NCI-H1694 (cell line): ENCODE measurements at places on chromosomes 4 and X.

DNA sequence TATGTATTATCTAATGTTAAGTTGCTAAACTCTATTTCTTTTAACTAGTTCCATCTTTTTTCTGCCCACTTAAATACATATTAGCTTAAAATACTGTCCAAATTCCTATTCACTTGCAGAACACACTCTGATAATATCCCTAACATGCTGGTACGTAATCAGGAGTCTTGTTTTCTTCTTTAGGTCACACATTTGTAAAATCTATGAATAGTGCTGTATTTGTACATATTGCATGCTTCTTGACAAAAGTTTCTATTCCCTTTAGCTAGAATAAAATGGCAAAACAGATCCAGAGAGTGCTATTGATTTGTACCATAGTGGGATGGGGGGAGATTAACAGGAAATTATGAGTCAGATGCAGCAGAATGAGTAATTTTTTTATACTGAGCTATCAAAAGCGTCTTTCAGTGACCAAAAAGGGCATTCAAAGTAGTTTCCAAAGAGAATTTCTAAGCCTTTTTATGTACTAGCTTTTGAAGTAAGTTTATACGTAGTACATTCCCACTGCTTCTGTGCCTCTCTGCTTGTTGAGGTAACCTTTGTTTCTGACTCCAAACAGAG, 126.5 kb downstream of the PTPN13 start:
- DNase-seq: no peak

DNA sequence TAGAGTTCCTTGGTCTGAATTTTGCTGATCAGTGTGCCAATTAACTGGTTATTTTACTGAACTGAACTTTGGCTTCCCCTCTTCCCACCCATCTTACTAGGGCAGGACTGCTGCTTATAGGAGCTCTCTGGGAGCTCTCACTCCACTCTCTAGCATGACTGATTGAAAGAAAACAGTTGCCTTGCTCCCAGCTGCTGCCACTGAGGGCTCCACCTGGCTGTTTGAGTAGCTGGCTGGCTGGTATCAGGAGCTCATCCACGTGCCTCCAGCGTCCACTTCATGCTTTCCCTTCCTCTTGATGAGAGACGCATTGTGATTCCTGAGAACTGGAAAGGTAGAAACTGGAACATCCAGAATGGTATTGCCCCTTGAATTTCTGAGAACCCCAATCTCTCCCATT, 73.0 kb upstream of the KLHL13 start:
- DNase-seq: no peak

DNA sequence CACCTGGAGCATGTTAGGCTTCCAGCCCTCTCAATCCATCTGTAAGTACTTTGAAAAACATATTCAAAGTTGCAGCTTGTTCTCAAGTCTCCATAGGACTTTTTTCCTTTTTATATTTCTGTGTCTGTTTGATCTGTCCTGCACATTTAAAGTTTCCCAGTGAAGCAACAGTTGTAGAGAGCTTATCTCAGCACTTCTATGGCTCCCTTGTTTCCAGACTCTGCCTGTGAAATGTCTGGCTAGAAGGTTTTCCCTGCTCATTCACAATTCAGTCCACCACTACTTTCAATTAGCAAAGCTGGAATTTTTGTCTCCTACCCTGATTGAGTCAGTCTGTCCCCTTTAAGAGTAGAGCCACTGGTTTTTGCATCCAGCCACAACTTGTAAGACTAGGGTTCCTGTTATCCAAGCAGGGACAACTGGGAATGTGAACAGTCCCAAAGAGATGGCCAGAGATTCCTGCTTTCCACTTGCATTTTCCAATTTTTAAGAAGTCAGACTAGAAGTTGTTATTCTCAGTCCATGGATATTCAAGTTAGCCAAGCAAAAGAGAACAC, 116.1 kb downstream of the GASK1B start:
- DNase-seq: no peak

DNA sequence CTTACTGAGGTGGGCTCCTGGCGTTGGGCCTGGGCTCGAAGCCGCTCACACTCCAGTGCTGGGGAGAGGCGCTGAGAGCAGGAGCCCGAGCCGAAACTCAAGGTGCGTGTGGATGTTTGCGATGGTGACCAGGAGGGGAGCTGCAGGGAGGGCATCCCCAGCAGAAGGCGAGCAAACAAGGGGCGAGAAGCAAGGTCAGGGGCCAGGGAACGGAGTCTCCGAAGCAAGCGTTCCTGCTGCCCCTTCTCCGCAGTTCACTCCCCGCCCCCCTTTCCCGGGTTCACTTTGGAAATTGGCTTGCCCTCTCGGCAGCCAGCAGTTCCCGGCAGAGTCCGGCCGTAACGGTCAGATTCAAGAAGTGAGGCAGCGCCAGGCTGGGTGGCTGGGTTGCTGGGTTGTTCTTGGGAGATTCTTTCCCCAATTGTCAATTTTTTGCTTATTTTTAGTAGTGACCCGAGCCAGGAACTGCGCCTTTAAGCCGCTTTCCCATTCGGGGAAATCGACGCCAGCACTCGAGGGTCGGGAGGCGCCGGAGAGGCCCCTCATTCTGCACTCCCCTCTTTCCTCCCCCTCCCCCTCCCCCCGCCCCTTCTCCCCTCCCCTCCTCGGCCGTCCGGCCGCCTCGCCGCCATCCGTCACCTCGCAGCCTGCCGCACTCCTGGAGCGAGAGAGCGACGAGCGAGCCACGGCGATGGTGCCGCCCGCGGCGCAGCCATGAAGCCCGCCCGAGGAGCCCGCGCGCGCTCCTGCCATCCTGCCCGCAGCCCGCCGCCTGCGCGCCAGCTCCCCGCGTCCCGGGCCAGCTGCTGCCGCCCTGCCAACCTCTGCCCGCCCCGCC, at the start of gene FRMPD3:
FRMPD3 (plus strand) TSS at position 655 of the 838 bp plus-strand sequence. CDS start 76,937 bp downstream, outside the sequence.
- DNase-seq: peak; percentile 70

DNA sequence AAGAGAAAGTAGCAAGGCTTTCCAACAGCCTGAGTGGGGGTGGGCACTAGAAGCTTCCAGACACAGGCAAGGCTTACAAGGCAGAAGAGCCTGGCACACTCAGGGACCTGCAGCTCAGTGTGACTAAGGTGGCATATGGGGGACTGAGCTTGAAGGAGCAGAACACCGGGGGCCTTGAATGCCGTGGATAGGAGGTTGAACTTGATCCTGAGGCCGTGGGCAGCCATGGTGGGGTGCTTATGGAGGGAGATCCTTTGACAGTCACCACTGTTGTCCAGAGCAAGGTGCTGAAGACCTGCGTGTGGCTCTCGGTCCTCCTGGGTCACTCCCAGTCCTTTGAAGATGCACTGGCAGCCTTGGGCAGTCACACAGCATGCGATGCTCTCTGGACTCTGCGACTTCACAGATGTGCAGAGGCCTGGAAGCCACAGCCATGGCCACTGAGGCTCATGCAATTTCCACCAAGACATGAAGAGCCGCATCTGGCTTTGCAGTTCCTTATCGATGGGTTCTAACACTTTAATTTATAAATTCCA, 18.3 kb downstream of the C4orf50 start:
- DNase-seq: no peak

DNA sequence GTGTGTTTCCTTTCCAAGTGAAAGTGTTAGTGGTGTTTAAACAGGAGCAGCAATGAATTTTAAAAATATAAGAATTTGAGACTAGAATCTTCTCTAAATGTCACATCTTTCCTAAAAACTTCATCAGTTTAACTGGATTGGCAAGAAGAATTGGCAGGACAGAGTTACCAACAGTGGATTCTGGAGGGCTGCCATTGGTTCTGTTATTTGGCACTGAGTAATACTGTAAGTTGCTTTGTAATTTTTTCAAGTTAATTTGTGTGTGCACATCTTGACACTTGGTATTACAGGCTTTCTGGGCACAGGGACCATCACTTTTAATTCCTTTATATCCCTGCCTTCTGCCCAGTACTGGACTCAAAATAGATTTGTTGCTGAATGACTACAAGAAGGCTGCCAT, 4.5 kb upstream of the GPRIN3 start:
- no peak for DNase-seq

GRCh38 chr4:137514406-137515111, 17.7 kb downstream of the PCDH18 start:
- DNase-seq: no peak

DNA sequence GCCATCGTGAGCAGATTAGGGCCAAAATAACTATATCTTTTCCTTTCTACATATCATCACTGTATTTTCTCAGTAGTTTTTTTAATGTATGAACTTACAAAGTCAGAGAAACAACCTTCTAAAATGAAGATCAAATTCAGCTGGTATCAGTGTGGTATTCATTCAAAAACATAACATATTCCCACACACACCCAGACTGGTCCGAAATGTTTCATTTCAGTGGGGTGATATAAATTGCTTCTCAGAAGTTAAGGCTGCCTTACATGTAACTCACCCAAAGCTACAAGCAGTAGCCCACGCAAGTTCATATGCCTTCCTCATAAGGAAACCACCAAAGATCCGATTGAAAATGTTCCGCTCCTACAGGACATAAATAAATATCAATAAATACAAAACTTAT, 37.8 kb downstream of the ACOT9 start:
- no peak for DNase-seq

DNA sequence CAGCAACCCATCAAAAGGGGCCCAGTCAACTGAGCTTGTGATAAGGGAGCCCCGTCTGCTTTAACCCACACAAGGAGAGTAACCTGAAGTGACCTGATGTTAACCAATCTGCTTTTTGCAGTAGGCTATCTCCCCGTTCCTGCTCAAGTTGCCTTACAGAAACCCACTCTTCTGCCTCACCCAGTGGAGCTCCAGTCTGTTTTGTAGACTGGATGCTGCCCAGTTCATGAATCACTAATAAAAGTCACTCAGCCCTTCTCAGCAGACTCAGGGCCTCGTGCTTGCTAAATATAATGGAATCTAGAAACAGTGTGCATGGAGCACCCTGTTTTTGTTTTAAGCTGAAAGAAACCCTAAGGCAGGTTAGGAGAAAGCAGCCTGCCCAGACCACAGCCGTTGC, 312.3 kb downstream of the FBXW7 start:
- no peak for DNase-seq

DNA sequence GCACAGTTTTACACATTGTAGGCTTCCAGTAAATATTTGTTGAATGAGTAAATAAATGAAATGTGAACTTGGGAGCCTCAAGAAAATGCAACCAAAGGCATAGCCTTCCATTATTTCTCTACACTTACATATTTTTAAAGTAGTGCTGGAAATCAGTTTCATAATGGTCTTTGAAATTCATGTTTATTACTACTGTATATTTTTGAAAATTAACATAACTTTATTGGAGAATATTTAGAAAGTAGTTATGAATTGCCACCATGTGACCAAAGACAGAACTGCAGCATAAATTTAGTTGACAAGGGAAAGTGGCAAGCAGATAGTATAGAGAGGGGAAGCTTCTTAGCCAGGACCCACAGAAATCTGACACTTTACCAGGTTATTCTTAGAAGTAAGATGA, 6.4 kb downstream of the TCEAL8 start:
- DNase-seq: peak; percentile 4

DNA sequence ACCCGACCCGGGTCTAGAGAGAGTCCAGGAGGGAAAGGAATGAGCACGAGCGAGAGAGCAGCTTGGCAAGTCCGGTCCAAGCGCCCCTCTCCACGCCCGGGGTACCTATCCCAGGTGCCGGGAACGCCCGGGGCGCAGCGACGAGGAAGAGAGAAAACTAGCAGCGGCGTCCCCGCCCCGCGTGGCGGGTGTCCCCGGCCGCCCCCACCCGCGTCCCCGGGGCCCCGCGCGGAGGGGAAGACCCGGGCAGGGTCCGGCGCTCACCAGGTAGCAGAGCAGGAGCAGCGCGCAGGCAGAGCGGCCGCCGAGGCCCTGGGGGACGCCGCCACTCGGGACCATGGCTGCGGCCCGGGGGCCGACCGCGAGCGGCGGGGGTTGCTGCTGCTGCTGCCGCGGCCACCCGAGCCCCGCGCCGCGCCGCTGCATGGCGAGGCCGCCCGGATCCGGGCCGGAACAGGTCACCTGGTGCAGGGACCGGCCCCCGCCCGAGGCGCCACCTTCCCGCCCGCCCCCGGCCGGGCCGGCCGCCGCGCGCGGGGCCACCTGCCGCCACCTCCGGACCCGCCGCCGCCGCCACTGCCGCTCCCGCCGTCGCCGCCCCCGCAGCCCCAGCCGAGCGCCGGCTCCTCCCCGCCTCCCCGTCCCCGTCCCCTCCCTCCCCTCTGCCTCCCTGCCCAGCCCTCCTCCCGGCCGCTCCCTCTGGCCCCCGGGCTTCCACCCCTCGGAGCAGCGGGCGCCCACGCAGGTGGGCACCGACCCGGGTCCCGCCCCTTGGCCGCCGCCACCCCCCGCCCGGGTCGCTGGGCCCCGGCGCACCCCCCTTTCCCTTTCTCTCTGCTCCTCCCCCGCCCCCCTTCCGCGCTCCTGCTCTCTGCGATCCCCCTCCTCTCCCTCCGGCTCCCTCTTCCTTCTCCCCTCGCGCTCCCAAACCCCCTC, at the start of gene SEL1L3:
SEL1L3 (minus strand) TSS at position 578 of the 936 bp plus-strand sequence; CDS start at position 426, 152 bp downstream.
- no peak for DNase-seq

GRCh38 chr4:184613405-184613804, 35.8 kb downstream of the CASP3 start:
- DNase-seq: no peak

GRCh38 chr4:182286931-182287330, 43.7 kb downstream of the TENM3 start:
- DNase-seq: no peak

- DNase-seq: no peak
Observed at GRCh38 chr4:79980448-79980847, 92.6 kb downstream of the ANTXR2 start.

- no peak for DNase-seq
Observed at GRCh38 chrX:49187028-49187394, 838 bp upstream of the PRICKLE3 start.

- no peak for DNase-seq
Observed at GRCh38 chrX:13090339-13091110, 46.1 kb upstream of the FAM9C start.

- DNase-seq: no peak
Observed at GRCh38 chr4:62075521-62075920, 875.4 kb downstream of the ADGRL3 start.

DNA sequence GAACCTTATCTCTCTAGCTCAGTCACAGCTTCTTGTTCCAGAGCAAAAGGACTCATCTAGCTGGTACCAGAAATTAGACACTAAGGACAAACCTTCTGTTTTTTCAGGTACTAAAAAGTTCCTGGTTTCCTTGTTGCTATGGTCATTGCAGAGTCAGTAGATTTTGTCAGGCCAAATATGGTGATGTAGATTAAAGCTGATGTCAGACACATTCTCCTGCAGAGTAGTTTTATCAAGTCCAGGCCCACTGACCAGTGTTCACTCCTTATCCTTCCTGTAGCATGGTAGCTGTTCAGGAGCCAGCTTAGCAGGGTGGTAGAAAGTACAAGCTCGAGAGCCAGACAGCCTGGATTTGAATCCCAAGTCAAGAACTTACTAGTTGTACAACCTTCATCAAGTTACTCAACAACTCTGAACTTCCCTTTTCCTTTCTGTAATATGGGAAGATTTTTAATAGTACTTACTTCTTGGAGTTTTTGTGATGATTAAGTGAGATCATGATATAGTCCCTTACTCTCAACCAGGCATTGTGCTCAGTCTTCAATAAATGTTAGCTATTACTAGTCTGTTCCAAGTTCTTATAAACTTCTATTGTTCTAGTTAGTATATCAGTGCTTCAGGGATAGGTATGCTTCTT, 17.9 kb downstream of the OCRL start:
- DNase-seq: no peak

DNA sequence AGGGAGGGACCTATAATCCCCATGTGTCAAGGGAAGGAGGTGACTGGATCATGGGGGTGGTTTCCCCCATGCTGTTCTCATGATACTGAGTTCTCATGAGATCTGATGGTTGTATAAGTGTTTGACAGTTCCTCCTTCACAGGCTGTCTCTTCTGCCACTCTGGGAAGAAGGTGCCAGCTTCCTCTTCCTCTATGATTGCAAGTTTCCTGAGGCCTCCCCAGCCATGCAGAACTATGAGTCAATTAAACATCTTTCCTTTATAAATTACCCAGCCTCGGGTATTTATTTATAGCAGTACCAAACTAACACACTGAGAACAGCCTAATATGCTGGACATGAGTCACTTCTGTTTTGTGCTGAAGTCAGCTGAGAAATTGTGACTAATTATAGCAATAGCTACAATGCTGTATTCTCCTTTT, 656.9 kb upstream of the CPEB2 start:
- DNase-seq: no peak
